ENCODE measurements at places on chromosomes 13 and 19. TPM values are rescaled to one million over a fixed set of nuclear protein-coding genes. Genes with fewer than 3 reads are reported as not detected.

The FUT6 gene
- not detected for total RNA-seq

The ATXN8OS gene
- not detected for total RNA-seq

The MBD3L2 gene
- total RNA-seq = not detected

The GPR12 gene
- total RNA-seq = not detected
